ENCODE measurements at places on chromosomes 2 and 18.

GRCh38 chr2:40680547-40680946 is 228.7 kb upstream of the SLC8A1 start:
- DNase-seq, result no peak

GRCh38 chr18:74784752-74785151 is 187.1 kb downstream of the ZNF407 start:
- DNase-seq, result no peak

GRCh38 chr2:66171530-66171929 is 263.4 kb upstream of the MEIS1 start:
- DNase-seq, result no peak

DNA sequence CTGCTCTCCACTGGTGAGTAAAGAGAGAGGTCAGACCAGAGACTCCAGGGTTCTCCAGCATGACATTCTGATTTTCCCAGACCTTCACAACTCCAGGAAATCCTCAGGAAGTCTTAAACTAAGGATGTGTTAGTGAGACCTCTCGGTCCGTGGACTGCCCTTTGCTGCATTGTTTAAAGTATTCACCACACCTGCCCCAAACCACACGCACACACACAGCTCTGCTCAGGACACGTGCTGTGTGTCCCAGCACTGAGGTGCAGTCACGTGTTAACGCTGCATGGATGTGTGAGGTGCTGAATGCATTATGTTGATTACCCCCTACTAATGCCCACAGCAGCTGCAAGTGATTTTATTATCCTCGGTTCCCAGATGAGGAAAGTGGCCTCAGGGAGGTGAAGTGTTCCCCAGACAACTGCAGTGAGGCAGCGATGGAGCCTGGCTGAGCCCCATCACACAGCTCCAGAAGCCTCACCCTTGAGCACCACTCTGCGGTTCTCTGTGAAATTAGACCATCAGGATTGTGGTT is 68.4 kb downstream of the TRAPPC12 start:
- DNase-seq, result no peak

- DNase-seq, result no peak
Measured at GRCh38 chr2:96683307-96683706, 40.7 kb downstream of the FER1L5 start.

GRCh38 chr2:214069254-214069653 is 341.6 kb upstream of the VWC2L start:
- DNase-seq, result no peak

DNA sequence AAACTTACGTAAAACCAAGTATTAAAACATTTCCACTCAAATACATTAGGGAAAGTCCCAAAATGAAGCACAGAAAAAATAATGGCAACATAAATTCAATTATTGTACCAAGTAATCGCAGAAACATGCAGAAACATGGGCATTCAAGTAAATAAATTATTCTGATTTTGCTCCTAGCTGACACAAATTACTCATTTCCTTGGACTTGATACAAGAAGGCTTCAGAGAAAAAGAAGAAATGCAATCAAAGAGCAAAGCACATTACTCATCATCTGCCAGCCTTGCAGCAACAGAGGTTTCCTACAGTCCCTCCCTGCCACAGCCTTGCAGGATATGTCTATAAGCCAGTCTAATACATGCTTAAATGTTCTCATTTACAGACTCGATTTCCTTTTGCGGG is 439.8 kb upstream of the LYPD1 start:
- no peak for DNase-seq

DNA sequence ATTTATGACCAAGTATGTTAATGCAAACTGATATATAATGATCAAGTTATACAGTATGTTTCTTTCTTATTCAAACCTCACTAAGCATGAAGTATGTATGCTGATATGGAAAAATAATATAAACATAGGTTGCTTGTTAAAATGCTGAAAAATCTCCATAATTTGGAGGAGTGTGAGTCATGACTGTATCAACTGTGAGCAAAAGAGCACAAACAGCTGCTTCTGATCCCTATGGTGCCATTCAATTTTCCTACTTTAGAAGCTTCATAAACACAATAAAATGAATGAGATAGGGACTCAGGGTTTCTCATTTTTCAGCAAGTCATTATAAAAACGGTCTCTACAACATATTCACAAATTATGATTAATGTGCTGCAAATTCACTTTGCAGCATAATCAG is 129.9 kb upstream of the TFPI start:
- no peak for DNase-seq
